ENCODE measurements at places on chromosomes 6 and 20. TPM values are rescaled to one million over a fixed set of nuclear protein-coding genes. Genes with fewer than 3 reads are reported as not detected.
A peak's percentile ranks its signal among the peaks of the same experiment; 100 is the strongest.

The FOXS1 gene
- 3.0 TPM for polyA plus RNA-seq

The SFTA2 gene
- polyA plus RNA-seq, result not detected

The POPDC3 gene
- polyA plus RNA-seq, result 53.2 TPM

GRCh38 chr6:72022830-72023229 lies 136.5 kb downstream of the RIMS1 start:
- DNase-seq, result no peak

- DNase-seq, result no peak
Observed at GRCh38 chr6:124742971-124743370, 219.3 kb upstream of the RNF217 start.

GRCh38 chr6:106092279-106092678 lies 6.1 kb downstream of the PRDM1 start:
- no peak for DNase-seq

- DNase-seq, result peak; percentile 87
Observed at GRCh38 chr20:49594143-49594930, 26.4 kb upstream of the PTGIS start.

DNA sequence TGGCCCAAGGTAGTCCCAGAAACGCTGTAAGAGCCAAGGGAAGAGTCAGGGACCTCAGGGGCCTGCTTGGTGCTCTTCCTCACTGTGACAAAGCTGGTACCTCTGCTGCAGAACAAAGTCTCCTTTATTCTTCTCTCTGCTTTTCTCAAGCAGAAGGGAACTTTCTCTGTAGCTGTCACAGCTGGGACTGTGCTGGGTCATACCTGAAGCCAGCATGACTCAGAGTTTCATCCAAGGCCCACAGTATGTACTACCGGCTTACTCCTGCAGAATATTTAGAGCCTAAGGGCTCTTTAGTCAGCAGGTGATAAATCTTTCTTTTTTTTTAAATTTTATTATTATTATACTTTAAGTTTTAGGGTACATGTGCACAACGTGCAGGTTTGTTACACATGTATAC lies 183.2 kb downstream of the TINAG start:
- DNase-seq, result no peak

DNA sequence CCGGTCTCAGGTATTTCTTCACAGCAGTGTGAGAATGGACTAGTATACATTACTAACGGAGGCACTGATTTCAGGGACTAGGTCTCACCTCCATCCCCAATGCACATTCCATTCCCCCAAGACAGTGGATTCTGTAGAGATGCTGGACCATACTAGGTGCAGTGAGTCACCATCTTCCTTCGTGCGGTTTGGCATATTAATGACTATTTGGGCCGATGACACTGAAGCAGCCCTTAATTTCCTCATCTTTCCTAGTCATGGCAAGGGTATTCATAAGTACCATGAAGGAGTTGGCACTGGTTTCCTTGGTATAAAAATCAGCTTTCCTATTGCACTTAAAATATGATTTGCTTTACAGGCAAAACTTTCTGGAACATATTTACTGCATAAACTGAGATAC lies 121.4 kb upstream of the TRAF3IP2 start:
- DNase-seq, result no peak

DNA sequence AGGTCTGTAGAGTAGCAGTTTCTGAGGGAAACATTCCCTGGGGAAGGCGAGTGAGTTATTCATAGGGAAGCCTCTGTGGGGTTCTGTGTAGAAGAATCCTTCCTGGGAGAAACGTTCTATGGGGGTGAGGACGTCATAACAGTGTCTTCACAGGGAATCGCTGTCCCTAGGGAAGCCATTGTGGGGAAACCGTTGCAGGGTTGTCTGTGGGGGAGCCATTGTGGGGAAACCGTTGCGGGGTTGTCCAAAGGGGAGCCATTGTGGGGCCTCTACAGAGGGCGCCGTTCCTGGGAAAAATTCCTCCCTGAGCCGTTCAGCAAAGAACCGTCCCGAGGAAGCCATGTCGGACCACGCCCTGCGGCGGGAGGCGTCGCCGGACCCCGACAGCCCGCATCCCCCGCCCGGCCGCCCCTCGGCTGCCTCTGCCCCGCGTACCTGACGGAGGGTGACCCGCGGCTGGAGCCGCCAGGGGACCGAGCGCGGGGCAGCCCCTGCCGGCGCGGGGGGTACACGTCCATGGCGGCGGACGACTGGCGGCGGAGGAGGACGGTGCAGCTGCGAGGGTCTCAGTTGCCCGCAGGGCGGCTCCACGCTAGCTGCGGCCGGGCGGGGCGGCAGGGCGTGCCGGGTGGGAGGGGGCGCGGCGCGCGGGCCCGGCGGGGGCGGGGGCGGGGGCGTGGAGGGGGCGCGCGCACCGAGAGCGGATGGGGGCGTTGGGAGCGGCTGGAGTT lies at the start of gene DNAAF9:
TSS of gene DNAAF9 (minus strand) at position 630 of the 731 bp plus-strand sequence. CDS start at position 518, 112 bp downstream.
- DNase-seq, result peak; percentile 91

- no peak for DNase-seq
Observed at GRCh38 chr20:11332381-11332780, 585.3 kb upstream of the BTBD3 start.

DNA sequence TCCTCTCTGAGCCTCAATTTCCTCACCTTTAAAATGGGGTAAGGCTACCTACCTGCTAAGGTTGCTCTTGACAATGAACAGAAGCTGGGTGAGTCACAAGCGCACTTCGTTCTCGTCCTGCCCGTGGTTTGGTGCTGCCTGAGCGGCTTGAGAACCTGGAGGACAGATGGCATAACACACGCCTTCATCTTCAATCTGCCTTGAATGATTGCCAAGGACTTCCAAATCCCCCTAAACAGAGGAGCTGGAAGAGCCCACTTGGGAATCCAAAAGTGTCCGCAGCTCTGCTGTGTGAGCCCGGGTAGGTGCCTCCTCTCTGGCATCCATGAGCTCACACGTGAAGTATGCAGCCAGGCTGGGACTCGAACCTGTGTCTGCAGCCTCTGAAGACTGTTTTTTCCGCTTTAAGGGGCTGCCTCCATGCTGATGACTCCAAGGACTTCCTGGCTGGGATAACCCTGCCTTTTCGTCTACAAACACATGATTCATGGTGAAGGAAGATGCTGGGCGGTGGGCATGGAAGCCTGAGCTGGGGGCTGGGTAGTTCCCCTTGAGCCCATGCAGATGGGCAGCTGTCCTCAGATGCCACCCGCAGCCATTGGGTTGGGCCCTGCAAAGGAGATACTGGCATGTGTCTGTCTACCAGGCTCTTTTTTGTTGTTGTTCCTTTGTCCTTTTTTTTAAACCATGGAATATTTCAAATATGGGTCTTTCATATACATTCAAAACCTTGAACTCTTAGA lies 25.3 kb upstream of the CSNK2A1 start:
- no peak for DNase-seq
